ENCODE measurements at places on chromosomes 2 and 18.
A peak's percentile ranks its signal among the peaks of the same experiment; 100 is the strongest.

GRCh38 chr18:51132256-51132935 is 65.1 kb downstream of the MEX3C start:
- DNase-seq = no peak

GRCh38 chr2:235594041-235594440 is 100.2 kb downstream of the AGAP1 start:
- peak; percentile 92 for DNase-seq

GRCh38 chr2:224723586-224724217 is 7.5 kb upstream of the CCDC195 start:
- DNase-seq = peak; percentile 2

GRCh38 chr18:62026586-62026985 is 133.8 kb upstream of the RNF152 start:
- peak; percentile 67 for DNase-seq

DNA sequence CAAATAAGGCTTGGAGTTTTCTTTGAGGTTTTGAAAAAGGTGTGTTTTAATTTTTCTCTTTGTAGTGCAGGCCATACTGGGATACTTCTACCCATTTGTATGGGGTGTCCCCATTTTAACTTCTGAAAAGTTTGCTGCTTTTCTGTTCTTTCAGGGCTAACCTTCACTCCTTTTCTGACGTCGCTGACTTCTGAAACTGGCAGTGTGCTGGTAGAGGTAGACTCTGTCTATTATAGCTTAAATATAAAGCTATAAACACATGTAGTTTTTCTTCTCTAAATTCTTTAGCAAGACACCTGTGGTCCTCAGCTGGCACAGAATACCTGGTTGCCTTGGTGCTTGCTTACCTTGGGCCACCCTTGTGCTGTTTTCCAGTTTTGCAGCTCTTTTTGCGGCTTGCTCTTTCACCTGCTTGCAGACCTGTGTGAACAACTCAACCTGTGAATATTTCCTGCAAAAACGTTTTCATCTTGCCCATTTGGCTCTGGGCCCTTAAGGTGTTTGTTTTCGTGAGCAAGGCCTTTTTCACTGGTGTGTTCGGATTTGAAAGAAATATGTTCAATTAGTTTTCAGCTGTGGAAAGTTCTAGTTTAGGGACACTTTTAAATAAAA is 42.2 kb downstream of the PHLPP1 start:
- no peak for DNase-seq

DNA sequence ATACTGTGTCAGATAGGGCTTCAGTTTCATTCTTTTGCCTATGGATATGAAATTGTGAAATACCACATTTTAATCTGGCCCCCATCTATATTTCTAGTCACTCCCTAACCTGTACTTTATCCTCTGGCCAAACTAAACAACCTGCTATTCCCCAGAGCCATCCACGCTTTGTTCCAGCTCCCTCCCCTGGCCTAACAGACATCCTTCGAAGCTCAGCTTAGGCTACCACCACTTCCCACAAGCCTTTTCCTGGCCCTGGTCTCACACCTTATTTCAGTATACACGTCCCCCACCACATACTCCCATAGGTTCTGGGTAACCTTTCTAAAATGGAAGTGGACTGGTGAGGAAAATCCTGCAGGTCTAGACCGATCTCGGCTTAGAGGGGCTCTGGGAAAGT is 55.4 kb downstream of the MAP4K3 start:
- peak; percentile 17 for DNase-seq

DNA sequence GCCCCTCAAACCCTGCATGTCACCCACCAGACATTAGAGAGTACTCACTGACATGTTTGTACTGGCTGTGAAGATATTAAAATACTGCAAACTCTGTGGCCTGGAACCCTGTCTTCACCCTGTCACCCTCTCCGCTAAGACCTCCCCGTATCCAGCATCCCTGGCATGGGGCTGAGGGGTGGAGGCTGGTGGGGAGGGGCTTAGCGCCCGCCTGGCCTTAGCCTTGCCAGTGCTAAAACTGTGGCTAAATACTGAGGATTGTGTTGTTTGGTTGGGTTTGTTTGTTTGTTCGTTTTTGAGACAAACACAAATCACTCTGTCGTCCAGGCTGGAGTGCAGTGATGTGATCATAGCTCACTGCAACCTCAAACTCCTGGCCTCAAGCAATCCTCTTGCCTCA is 1.8 kb downstream of the PSTPIP2 start:
- DNase-seq = no peak

GRCh38 chr18:40867459-40867858 is 1087.6 kb upstream of the PIK3C3 start:
- DNase-seq = peak; percentile 78

DNA sequence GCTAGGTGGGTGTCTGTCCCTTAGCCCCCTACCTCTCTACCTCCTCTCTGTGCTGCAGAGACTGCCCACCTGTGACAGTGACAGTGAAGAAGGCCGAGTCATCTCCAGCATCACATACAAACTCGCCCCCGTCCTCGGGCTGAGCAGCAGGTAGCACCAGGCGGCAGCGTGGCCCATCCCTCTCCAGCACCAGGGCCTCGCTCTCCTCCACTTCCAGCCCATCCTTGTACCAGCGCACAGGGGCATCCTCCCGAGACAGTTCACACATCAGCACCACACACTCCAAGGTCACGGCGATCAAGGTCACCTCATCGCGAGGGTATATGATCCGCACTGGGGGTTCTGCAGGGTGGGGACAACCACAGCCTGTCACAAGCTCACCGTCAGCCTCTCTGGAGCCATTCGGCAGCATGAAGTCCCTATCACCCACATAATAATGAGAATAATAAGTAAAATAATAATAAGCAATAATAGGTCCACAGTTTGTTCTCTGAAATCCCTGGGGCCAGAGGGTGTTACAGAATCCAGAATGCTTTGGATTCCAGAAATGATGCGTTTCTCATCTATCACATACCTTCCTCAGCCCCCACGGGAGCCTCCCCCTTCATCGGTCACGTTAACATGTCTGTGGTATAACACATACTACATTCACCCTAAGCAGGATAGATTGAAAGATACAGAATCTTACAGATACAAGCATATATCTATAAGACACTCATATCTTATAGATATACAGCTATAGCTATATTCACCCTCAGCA is 12.0 kb downstream of the OBSL1 start:
- DNase-seq = no peak
